ENCODE measurements at places on chromosomes 2 and 18.

- no peak for DNase-seq
Measured at GRCh38 chr2:27136751-27137150, 2.3 kb upstream of the PREB start.

DNA sequence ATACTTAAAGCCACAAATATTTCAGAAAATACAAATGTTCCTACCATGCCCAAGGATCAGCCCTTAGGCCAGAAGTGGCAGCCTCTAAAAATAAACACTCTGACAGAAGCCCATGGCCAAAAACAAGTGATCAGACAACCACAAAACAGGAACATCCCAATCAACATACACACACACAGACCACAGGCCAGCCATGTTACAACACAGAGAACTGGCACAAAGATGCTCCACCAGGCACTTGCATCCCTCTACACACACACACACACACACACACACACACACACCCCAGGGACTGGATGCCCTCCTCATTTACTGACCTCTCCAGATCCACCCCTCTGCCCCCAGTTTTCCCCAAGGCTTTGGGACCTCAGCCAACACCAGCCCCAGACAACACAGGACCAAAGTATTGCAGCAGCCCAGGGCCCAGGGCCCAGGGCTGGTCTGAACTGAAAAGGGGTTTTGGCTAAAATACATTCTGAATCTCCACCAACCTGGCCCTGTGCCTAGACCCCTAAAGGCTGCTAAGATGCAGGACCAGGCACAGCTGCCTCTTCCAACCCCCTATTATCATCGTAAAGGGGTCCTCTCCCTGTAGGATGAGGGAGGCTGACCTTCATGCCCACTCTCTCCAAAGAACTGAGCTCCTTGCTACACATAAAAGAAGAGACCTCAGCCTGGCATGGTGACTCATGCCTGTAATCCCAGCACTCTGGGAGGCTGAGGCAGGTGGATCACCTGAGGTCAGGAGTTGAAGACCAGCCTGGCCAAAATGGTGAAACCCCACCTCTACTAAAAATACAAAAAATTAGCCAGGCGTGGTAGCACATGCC is 151.4 kb downstream of the TNS1 start:
- DNase-seq: no peak

- no peak for DNase-seq
Measured at GRCh38 chr18:48217258-48218250, 191.6 kb downstream of the ZBTB7C start.

GRCh38 chr18:68533641-68534040 is 181.3 kb downstream of the TMX3 start:
- no peak for DNase-seq

GRCh38 chr18:10465174-10465939 is 10.9 kb downstream of the APCDD1 start:
- peak; percentile 53 for DNase-seq

DNA sequence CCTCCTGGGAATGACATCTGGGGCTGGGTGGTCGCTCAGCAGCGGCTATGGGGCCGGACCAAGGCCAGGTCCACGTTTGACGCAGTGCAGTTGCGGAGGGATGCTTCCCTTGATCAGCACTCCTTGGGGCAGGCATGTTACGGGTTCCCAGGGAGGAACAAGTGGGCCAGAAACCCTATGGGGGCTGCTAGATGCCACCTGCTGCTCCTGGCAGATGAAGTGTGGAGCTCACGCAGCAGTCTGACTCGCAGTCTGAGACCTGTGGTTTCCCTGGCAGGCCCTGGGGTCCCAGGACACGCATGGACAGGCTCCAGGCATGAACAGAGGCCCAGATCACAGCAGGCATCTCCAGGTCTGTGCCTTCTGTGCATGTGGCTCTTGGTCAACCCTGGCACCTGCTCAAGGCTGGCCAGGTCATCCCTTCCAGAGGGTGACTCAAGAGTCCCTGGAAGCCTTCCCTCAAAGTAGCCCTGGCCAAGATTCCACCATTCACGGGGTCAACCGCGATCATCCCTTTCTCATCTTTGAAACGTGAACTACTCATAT is 20.0 kb downstream of the KCNF1 start:
- no peak for DNase-seq

- no peak for DNase-seq
Measured at GRCh38 chr2:3494984-3495666, 24.2 kb downstream of the ADI1 start.

DNA sequence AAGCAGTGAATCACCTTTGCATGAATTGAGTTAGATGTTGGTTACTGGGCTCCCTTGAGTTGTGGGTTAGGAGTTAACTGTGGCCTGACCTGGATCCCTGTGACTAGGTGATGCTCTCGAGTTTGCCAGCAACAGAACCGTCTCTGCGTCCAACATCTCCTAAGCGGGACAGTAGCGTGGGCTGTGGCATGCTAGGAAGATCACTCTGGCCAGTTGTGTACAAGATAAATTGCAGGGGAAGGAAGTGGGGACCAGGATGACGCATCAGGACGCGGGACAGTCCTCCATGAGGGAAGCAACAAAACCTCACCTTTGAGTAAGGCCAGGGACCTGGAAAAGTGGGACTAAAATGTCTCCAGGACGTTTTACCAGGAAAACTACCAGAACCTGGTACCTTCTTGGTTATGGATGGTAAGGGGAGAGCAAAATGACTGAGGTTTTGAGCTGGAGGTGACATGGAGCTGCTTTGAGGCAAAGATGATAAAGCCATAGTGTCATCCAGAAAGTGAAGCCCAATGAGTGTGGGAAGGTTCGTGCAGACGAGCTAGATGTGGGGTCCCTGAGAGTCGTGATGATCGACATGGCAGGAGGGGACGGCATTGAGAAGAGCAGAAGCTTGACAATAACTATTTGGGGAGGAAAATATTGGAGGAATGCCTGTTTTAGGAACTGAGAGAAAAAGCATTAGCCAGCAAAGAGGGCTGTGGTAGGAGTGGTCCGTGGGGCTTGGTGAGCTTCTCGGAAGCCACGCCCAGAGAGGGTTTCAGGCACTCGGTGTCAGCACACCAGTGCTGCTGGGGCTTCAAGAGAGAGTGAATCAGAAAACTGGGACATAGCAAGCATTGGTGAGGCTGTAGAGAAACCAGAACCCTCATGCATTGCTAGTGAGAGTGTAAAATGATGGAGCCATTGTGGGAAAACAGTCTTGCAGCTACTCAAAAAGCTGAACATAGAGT is 95.1 kb downstream of the SMAD7 start:
- DNase-seq: no peak

- DNase-seq: no peak
Measured at GRCh38 chr2:18077704-18078103, 199.2 kb downstream of the KCNS3 start.

DNA sequence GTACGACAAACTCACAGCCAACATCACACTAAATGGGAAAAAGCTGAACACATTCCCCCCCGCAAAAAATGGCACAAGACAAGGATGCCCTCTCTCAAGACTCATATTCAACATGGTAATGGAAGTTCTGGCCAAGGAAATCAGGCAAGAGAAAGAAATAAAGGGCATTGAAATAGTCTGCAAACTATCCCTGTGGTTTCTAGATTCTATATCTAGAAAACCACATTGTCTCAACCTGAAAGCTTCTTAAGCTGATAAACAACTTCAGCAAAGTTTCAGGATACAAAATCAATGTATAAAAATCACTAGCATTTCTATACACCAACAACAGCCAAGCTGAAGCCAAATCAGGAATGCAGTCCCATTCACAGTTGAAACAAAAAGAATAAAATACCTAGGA is 294.6 kb upstream of the CYP26B1 start:
- no peak for DNase-seq

GRCh38 chr2:149119368-149119767 is 80.9 kb downstream of the LYPD6B start:
- DNase-seq: no peak

- no peak for DNase-seq
Measured at GRCh38 chr2:88082781-88083180, 15.2 kb downstream of the SMYD1 start.
